Activated CD4-positive, alpha-beta T cell treated with anti-CD3 and anti-CD28 coated beads, Interleukin-2, amount 10 ng/mL, durations not matched to agents 7 days and 5 days (primary cell): ENCODE measurements at places on chromosomes 12 and 14. TPM values are rescaled to one million over a fixed set of nuclear protein-coding genes. Genes with fewer than 3 reads are reported as not detected.

DNA sequence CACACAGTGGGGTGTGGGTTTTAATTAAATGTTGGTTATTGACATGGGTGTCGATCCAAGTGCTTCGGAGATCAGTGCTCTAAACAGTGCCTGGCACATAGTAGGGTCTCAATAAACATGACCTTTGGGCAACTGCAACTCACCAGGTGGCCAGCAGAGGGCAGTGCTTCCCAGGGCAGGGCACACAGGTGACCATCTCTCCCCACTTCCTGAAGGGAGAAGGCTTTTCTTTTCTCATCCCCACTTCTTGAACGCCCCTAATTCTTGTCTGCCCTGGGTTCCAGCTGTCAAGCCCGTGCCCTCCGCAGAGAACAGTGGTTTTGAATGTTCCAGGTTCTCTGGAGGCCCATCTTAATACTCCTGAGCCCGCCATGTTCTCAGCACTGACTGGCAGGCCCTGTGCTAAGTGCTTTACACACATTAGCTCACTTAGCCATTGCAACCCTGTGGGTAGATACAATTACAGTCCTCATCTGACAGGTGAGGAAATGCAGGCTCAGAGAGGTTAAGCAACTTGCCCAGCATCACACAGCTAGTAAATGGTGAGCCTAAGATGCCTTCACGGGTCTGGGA lies 16.3 kb downstream of the RAPGEF3 start:
- DNase-seq, result peak; percentile 80

DNA sequence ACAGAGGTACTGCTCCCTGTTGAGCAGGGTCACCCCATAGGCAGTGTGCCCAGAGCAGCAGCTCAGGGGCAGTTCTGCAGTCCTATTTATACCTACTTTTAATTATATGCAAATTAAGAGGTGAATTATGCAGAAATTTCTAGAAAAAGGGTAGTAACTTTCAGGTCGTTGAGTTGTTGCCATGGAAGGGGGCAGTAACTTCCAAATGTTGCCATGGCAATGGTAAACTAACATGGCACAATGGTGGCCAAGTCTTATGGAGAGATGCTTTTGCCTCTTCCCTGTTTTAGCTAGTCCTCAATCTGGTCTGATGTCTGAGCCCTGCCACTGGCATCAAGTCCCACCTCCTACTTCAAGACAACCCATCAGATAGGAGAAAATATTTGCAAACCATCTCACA lies 30.4 kb upstream of the P2RX7 start:
- no peak for DNase-seq

HHIPL1 gene
- total RNA-seq, result not detected

CABP1 gene
- total RNA-seq, result 0.10 TPM

DNA sequence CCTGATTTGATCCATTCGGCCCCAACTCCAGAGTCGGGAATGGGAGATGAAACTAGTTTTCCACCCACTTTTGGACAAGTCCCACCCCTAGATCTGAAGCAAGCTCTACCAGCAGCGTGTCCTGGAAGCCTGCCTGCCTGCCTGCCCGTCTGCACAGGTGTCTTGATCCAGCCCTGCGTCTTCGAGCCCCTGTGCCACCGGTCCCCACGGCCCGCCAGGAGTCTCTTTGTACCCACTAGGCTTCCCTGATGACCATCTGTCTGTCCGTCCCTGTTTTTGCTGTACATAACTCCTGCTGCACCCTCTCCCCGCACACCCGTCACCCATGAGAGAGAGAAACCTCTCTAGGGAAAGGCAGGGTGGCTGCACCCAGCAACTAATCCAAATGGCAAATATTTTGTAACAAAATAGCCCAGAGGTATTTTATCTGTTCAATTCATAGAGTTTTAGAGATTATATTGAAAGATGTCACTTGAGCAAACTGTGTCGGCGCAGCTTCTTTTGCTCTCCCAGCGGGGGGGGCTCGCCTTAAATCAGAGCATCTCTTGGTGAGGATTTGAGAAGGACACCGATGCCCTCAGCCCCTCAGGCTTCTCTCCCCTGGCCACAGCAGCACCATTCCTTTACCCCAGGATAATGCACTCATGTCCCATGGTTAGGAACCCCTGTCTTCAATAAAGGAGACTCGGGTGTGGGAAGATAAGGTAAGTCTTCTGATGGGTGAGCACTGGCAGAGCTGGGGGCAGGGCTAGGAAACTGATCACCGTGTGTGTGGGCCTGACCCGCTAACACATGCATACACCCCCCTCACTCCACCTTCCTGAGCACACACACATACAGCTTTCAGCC lies 35.8 kb downstream of the SLC6A12 start:
- no peak for DNase-seq

DNA sequence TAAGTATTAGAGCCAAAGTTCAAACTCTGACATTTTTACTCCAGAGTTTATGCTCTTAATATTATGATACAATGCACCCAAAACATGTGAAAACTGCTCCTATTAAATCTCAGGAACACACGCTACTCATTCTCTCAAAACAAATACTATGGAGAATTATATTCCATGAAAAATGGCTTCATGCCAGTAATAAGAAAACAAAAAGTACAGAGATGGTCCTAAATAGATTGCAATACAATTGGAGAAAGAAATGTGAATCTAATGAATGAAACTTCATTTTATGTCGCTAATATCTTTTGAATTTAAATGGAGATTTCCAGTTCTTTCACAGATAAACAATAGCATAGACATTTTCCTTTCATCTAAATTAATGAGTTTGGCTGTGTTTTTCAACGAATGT lies 384.3 kb downstream of the ADAMTS20 start:
- DNase-seq, result no peak

DNA sequence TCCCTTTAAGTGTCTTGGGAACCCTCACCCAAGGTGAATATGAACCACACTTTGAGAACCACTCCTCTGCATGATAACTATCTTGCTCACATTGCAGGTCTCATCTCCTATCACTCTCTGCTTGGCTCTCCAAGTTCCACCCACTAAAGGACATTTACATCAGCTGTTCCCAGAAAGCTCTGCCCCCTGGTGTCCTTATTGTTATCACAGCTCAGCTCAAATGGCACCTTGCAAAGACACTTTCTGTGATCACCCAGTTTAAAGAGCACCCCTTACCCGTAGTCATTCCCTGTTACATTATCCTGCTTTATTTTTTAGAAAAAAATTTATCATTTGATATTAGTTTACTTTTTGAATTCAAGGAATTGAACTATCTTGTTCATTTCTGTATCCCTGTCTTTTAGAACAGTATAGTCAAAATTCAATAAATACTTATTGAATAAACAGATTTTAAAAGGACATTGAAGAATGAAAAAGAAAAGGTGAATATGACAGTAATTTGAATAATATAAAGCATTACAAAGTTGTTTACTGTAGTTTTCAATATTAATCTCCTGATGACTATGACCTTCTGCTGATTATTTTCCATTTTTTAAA lies 20.5 kb upstream of the GUCY2C start:
- DNase-seq, result peak; percentile 63

- DNase-seq, result no peak
These were observed 75.9 kb downstream of the IFT81 start for GRCh38 chr12:110200124-110200417.

IL31 gene
- not detected for total RNA-seq

GRCh38 chr12:23909551-23909950 lies 39.9 kb downstream of the SOX5 start:
- no peak for DNase-seq

GRCh38 chr14:103746701-103747100 lies 31.1 kb downstream of the ZFYVE21 start:
- DNase-seq, result no peak

P2RX2 gene
- total RNA-seq, result not detected

CLEC14A gene
- total RNA-seq, result not detected

DNA sequence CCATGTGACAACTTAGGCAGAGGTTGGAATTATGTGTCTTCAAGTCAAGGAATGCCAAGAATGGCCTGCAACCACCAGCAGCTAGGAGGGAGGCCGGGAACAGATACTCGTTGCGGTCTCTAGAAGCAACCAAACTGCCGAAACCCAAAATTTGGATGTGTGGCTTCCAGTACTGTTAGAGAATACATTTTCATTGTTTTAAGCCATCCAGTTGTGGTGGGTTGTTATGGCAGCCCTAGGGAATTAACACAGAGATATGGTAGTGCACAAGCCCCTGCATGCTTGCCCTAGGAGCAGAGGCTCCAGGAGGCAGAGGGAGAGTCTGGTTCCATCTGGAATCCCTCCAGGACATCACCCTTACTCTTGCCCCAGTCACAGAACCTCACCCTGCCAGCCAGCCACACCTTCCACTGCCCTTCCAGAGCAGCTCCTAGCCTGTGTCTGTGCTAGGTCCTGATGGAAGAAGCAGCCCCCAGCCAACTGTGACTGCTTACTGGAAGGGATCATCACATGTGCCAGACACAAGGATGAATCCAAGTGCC lies 19.5 kb downstream of the PITPNM2 start:
- DNase-seq, result no peak

HPD gene
- not detected for total RNA-seq

DNA sequence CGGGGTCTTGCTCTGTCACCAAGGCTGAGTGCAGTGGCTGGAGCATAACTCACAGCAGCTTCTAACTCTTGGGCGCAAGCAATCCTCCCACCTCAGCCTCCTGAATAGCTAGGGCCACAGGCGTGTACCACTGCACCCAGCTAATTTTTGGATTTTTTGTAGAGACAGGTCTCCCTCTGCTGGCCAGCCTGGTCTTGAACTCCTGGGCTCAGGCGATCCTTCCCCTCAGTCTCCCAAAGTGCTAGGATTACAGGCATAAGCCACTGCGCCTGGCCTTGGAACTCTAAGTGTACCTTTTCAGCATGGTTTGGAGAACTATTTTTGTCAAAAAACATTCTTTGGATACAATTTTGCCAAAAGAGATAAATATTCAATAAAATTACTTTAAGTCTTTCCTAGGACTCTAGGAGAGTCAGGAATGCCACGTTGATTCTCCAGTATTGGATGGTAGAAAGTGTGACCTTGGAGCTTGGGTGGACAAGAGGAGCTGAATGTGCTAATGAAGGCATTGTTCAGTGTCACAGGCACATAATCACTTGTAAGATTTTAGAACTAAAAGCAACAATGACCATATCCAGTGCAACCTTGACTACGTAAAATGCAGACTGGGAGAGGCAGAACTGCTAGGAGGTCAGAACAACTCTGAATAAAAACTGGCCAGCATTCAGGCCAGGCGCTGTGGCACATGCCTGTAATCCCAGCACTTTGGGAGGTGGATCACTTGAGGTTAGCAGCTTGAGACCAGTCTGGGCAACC lies 2.8 kb downstream of the SRSF9 start:
- DNase-seq, result peak; percentile 59

- no peak for DNase-seq
These were observed 49.9 kb upstream of the PTPRO start for GRCh38 chr12:15272376-15272775.
